ENCODE measurements at places on chromosomes 5 and 9.

DNA sequence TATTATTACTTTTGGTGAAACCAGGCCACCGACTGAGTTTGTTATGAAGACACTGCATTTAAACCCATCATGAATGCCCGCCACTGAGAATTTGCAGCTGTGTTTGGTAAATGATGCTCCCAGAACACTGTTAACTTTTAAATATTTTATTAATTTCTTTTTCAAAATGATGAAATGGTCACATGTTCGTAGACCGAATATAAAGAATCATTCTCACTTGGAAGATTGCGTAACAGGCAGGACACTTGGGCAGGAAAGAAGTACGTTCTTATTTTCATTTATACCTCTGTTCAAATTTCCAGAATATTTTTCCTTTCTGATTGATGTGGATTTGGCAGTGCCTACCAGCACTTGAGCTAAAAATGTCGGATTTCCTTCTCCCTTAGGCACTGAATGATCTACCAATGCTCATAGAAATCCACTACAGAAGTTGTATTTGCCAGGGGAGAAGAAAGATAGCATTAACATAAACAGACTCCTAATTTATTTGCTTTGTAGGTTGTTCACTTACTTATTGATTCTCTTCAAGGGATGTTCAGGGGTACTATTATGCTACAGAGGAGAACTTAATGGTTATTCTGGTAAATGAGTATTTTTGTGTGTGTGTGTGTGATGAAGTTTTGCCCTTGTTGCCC is 13.8 kb downstream of the CYFIP2 start:
- DNase-seq, result no peak

GRCh38 chr5:100566382-100567141 is 31.4 kb downstream of the FAM174A start:
- no peak for DNase-seq

GRCh38 chr5:173028811-173029327 is 27.3 kb upstream of the CREBRF start:
- no peak for DNase-seq

GRCh38 chr5:65778126-65778525 is 56.1 kb downstream of the NLN start:
- DNase-seq, result no peak

- no peak for DNase-seq
Observed at GRCh38 chr5:150346592-150346991, 10.9 kb upstream of the TCOF1 start.

DNA sequence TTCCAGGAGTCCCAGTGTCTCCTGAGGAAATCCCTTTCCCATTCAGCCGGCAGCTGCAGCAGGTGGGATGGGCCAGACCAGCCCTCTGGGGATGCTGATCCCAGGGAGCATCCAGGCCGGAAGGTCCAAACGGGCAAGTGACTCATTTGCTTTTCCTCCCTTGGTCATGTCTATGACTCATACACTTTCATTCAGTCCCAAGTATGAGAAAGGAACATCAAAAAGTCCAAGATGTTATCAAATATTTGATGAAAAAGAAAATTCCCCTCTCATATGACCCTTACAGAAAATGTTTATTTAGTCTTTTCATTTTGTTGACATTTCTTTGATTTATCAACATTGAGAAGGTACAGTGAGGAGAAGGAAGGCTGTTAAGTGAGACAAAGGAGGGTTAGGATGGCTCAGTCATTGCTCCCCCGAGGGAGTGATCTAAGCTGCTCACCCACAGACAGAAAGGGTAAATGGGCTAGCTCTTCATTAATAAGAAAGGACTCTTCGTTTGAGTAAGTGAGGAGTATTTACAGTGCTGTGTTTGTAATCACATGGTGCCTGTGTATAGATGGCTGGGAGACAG is 117.6 kb upstream of the ANKRD55 start:
- peak; percentile 12 for DNase-seq

GRCh38 chr9:102845827-102846371 is 149.2 kb upstream of the CYLC2 start:
- peak; percentile 72 for DNase-seq

DNA sequence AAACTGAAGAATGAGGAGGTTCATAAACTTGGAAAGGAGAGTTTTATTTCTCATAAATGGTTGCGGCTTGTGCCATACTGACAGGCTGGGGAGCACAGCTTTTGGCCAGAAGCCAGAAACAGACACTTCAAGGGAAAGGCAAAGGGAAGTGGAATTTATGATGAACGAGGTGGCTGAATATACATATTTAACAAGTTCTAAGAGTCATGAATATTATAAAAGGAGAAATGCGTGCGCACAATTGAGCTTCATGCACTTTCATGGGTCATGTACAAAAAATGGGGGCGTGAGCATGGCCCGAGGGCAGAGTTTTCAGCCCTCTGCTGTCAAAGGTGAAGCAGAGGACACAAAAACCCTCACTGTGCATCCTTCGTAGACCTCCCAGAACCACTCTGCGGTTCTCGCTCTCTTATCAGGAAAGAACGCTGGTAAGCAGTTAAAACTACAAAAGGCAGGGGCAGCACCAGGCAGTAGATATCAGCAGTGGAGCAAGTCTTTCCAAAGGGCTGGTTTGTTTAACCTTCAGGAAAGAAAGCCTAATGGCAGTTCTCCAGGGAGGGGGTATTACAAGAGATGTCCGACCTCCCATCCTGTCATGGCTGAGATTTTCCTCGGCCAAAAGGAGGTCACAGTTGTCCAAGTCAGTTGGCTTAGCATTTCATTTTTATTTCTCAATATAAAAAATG is 29.0 kb downstream of the AUH start:
- no peak for DNase-seq

DNA sequence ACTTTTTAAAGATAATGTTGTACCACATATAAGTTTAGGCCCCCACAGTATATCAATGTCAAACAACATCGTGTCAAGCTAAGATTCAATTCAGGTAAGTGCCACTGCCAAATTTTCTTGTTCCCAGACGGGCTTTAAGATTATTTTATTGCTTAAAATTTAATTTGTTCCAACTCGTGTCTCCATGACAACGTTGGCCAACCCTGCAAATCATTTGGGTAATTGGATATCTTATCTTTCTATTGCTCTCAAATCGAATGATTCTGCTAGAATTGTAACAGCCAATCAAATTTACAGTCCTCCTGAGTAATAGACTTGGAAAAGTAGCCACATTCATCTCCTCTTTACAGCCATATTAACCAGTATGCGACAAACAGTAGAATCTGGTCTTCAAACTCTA is 19.5 kb downstream of the TLE1 start:
- no peak for DNase-seq

- no peak for DNase-seq
Observed at GRCh38 chr9:98410185-98410697, 154.8 kb upstream of the TBC1D2 start.

DNA sequence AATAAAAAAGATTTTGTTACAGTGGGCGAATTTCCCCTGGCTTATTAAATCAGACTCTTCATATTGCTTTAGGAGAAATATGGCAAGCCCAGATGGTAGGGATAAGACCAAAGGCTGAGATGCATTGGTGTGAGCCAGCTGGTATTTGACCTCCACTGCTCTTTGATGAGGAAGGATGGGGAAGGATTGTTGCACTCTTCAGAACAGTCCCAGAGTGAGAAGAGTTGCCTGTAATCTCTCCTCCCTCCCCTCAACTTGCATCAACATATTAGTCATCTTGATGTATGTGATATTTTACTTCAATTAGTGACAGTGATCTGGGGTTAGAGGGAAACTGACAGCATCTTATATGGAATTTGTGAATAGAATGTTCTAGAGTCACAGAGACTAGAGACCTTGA is 136.6 kb downstream of the ADAMTS12 start:
- DNase-seq, result no peak

DNA sequence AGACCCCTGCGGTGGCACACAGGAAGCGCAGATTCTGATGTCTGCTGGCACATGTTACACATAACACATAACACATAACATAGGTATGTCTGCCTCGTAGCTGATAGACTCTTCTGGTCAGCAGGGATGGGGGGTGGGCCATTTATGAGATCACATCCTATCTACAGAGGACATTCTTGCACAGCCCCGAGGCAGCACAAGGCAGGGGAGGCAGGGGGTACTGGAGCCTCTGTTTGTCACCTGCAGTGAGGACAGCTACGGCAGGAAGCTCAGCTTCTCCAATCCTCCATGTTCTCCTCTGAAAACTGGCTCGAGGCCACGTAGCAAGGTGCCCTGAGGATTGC is 16.7 kb upstream of the MED10 start:
- DNase-seq, result no peak

- no peak for DNase-seq
Observed at GRCh38 chr9:102507044-102507687, 488.0 kb upstream of the CYLC2 start.

- peak; percentile 79 for DNase-seq
Observed at GRCh38 chr5:50667653-50668595, 1.5 kb downstream of the PARP8 start.

DNA sequence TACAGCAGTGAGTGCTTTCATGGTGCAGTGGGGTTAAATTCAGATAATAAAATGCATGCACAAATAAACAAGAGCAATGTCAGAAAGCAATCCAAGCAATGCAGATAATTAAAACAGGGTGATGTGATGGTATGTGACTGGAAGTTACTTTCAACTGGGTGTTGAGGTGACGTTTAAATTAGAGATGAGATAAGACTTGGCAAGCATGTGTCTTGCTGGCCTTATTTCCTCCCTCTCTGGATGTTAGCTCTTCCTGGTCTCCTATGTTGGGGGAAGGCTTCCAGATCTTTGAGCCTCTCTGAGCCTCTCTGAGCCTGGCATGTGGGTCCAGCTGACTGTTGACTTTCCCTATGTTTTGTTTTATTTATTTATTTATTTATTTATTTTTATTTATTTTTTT is 54.4 kb downstream of the DOCK2 start:
- no peak for DNase-seq

GRCh38 chr9:34986540-34987047 is 3.0 kb upstream of the DNAJB5 start:
- DNase-seq, result peak; percentile 81

- no peak for DNase-seq
Observed at GRCh38 chr9:105255421-105255820, 11.0 kb downstream of the SLC44A1 start.

DNA sequence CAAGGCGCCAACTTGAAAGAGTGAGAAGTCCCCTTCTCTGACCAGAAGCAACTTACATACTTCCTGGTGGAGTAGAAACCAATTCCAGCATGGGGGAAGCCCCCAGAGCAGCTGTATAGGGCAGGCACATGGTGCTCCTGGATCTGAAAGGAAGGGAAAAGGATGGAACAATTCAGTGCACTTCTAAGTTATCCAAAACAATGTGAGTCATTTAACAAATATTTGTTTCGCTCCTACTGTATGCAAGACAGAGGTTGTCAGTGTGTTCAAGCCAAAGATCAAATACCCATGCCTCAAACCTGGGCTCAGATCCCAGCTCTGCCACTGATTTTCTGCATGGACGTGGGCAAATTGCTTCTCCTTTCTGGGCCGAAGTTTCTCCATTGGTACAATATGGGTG is 67.1 kb downstream of the LHX2 start:
- DNase-seq, result no peak

DNA sequence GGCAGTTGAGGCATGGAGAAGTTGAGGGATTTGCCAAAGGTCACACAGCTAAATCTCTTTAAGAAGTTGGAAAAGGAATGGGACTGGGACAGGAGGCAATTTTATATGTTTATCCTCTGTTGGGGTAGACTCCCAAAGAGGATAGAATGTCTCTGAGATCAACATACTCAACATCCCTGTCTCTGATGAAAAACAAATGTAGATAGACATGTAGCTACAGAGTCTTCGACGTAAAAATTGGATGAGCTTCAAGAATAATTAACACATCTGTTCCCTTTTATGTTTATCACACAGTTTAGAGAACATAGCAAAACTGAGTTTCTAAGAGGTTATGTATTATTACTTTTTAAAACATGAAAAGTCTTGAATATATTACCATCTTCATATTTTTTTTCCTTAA is 204.6 kb upstream of the CD180 start:
- DNase-seq, result no peak

GRCh38 chr5:72012906-72013305 is 94.4 kb upstream of the MAP1B start:
- DNase-seq, result no peak

GRCh38 chr9:93050231-93050630 is 8.3 kb upstream of the SUSD3 start:
- DNase-seq, result no peak

GRCh38 chr9:109270971-109271925 is 49.6 kb downstream of the EPB41L4B start:
- peak; percentile 84 for DNase-seq

DNA sequence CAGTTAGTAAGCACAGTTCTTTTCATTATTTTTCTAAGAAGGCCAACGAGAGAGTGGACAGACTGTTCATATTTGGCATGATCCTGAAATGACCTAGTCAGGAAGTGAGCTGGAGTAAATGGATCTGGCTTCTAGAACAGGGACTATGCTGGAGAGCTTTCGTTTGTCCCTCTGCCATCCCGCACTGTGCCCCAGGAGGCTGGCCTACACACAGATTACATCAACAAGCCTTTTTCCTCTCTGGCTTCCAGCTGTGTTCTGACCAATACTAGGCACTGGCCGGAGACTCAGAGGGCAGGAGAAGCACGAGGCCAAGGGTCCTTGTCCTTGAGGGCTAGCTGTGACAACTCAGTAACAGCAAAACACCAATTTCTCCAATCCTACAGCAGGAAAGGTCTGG is 127.8 kb downstream of the MED27 start:
- no peak for DNase-seq

DNA sequence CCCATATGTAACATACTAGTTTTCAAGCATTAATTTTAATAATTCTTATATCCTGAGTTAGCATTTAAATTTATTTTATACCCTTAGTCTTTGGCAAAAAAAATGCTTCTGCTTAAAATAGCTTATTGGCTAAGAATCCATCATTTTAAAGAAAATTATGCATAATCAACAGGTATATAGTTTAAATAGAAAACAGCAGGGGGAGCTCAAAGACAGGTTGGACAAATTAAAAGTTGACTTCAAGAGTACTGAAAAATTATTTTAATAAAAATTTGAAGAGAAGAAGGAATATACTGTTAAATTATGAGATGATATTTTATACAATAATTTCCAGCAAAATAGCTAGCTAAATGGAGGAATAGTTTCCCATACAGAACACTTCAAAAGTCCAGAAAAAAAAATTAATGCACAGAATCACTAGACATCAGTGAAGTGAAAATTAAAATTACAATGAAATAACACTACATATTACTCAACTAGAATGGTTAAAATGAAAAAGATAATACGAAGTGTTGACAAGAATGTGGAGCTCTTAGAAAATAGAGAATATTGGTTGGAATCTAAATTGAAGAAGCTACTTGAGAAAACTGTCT is 387.1 kb downstream of the PDE4D start:
- peak; percentile 14 for DNase-seq

GRCh38 chr5:545641-546375 is 21.6 kb upstream of the SLC9A3 start:
- DNase-seq, result no peak

GRCh38 chr5:122653087-122654017 is 121.5 kb upstream of the SNX2 start:
- no peak for DNase-seq

- DNase-seq, result no peak
Observed at GRCh38 chr5:11733840-11734192, 170.4 kb downstream of the CTNND2 start.
